AG08396 (cell line): ENCODE measurements at places on chromosomes 6 and 20.

GRCh38 chr6:87261534-87261933, 60.9 kb upstream of the SMIM8 start:
- DNase-seq: no peak

DNA sequence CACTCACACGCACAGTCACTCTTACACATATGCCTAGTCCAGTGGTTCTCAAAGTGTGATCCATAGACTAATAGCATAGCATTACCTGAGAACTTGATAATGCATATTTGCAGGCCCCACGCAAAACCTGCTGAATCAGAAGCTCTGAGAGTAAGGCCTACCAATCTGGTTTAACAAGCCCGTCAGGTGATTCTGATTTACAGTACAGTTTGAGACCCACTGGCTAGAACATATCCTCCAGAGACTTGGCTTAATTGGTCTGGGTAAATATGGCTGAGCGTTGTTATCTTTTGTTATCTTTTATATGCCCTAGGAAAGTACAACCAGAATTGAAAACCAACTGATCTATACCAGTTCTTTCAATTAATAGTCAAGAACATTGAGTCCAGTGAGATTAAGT, 9.6 kb downstream of the TSPYL4 start:
- no peak for DNase-seq

DNA sequence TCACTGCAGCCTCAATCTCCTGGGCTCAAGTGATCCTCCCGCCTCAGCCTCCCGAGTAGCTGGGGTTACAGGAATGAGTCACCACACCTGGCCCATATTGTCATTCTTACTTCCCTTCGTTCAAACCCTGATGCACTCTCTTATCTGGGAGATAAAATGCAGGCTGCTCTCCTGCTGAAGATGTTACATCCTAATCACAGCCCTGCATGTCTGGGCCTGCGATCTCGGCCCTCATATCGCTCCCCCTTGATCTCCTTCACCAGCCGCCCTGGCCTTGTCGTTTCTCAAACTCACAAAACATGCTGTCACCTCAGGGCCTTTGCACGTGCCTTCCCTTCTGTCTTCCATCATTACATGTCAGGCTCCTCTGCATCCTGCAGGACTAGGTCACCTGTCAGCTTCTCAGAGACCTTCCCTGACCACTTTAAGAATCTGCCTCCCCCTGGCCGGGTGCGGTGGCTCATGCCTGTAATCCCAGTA, 8.8 kb upstream of the C20orf203 start:
- no peak for DNase-seq

DNA sequence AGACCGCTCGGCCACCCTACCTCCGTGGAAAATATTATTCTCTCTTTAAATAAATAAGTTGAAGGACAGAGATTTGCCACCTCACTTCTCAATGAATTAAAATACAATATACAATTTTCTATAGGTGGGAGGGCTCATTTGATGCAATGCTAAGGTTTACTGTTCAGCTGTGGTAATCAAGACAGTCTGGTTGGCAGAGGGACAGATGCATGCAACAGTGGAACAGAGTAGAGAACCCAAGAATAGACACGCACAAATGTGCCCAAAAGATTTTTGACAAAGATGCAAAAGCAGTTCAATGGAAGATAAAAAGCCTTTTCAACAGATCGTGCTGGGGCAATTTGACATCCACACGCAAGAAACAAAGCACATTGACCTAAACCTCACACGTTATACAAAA, 145.2 kb downstream of the CEBPB start:
- DNase-seq: no peak

GRCh38 chr20:19937218-19937617, 79.9 kb upstream of the NAA20 start:
- DNase-seq: no peak

DNA sequence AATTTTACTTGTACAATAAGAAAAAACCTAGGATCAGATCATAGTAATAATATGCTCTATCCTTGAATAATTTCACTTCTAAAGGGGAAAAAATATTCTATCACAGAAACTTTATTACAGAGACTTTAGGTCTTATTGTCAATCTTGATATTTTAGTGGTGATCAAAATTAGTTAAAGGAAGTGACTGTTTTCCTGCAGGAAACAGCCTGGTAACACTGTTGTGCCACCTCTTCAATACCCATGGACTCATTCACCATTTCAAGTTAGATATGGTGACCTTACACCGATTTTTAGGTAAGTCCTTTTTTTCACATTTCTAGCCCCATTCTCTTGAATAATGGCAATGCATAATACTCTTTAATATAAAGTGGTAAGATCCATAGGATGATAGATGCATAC, 99.2 kb downstream of the MTFR2 start:
- no peak for DNase-seq

GRCh38 chr6:95802978-95803377, 212.8 kb upstream of the FUT9 start:
- no peak for DNase-seq

DNA sequence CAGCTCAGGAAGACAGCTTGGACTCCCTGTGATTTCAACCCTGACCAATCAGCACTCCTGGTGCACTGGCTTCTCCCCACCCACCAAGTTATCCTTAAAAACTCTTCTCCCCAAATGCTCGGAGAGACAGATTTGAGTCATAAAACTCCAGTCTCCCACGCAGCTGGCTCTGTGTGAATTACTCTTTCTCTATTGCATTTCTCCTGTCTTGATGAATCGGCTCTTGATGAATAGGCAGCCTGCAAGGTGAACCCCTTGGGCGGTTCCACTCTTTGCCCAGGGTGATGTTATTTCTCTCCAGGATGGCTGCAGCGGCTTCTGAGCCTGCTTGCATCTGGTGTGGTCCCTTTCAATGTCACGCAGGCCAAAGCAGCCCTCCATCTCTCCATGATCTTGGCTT, 12.4 kb downstream of the SLC52A3 start:
- no peak for DNase-seq

GRCh38 chr6:116392132-116393013, 21.6 kb downstream of the DSE start:
- no peak for DNase-seq

DNA sequence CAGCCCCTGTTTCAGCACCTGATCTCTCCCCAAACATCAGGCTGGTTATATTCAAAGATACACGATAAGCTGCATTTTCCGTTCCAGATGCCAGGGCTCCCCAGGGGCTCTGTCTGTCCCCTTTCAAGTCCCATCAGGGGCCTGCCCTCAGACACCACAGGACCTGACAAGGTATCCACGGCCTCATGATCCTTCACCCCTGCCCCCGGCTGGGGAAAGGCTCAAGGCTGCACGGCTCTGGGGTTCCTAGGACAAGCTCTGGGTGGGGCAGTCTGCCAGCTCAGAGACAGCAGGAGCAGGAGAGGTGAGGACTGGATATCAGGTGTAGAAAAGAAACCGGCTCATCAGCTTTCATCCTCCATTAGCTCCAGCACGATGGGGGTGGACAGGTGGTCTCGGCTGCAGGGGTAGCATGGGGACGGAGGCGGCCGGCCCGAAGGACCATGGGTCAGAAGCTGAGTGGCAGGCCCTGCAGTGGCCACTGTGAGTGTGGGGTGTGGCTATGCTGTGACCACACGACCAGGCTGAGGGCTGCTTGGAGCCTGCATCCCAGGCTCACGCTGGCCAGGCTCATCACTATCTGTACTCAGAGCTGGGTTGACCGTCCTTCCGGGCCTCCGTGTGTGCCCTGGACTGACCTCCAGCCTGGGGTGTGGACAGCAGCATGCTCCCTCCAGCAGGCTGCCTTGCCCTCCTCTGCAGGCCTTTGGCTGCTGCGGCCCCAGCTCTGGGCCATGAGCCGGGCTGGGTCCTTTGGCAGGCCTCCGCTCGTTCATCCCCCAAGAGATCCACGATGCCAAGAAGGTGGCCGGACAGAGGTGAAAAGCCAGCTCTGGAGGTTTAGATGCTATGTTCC, 386.2 kb downstream of the THBS2 start:
- no peak for DNase-seq

GRCh38 chr6:138500045-138500665, 861 bp upstream of the NHSL1 start:
- DNase-seq: no peak
